ENCODE measurements at places on chromosomes 2 and 18.

DNA sequence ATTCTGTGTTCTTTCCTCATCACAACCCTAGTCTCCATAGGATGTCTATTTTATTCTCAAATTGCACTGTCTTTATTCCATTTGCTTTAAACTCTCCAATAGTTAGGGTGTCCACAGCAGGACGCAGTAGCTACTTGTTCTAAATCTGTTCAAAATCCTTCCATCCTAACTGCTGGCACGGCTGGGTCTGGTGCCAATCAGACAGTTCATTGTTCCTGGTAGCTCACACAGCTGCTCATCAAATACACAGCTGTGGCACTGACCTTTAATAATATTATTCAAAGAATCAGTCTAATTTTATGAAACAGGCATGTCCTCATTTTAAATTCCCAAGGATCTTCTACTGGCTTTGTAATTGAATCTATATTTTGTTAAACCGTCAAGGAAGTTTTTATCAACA, 59.7 kb upstream of the TMEFF2 start:
- no peak for DNase-seq

GRCh38 chr2:29855924-29856639, 65.3 kb downstream of the ALK start:
- no peak for DNase-seq

- no peak for DNase-seq
Observed at GRCh38 chr18:36580266-36580665, 248.5 kb downstream of the TPGS2 start.

DNA sequence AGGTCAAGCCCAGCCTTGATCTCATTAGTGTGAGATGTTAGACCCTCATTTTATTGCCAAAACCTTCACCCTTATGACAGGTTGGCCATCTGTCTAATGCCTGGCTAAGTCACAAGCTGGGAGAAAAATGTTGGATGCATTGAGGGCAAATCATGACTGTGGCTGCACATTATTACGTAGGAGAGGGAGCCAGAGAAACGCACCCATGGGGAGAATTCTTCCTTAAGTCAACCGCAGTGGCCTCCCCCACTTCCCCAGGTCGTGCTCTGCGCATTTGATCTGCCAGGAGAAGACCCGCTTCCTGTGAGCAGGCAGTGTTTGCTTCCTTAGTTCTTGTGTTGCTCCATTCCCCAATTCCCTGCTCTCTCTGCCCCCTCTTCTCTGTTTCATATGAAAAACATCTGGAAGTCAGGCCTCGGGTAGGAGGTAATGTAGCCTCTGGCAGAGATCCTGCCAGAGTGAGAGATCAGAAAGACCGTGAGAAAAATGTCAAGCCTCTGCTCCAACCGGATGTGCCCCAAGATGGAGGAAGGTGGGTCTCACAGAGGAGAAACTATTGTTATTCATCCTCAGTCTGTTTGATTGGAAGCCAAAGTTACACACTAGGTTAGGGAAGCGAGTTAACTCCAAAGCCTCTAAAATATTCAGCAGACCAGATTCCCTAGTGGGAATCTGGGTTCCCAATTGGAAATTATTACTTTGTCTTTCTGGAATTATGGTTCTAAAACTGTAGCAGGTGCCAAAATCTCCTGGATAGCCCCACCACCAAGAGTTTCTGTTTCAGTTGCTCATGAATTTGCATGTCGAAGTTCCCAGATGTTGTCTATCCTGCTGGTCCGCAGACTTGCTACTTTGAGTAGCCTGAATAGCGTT, 144.3 kb upstream of the PELI1 start:
- no peak for DNase-seq

DNA sequence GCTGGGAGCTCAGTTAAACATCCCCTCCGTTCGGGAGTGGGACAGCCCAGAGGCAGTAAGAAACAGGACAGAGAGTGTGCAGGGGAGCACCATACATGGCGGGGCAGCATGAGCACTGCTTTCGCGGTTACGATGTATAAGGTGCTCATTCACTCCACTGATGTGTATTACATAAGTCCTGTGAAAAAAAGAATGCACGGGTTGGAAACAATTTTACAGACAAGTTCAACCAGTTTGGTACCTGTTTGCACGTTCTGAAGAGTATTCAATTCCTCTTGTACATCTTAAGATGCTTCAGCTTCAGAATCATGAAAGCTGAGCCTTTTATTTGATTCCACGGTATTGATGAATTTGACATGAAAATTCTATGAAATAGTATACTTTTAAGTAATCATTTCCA, 97.8 kb upstream of the NETO1 start:
- no peak for DNase-seq

DNA sequence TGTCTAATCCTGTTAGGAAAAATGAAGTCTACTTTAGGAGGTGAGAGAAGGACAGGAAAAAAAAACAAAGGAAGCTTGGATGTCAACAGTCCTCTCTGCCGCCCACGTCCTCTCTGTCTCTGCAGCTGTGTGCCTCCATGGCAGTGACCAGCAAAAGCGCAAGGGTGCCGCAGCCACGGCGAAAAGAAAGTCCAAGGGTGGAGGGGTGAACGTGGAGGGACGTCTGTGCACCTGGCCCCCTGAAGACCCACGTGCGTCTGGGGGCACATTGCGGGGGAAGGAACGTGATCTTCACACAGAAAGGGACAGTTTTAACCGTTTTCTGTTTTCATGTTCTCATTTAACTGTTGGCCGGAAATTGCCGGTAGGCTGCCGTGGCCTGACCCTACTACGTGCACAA, 152.7 kb downstream of the MBP start:
- no peak for DNase-seq

- no peak for DNase-seq
Observed at GRCh38 chr2:86271248-86271647, 66.2 kb downstream of the REEP1 start.

GRCh38 chr2:100730290-100730868, 89.6 kb upstream of the NPAS2 start:
- no peak for DNase-seq

- DNase-seq: no peak
Observed at GRCh38 chr2:23655934-23656596, 270.9 kb downstream of the ATAD2B start.

DNA sequence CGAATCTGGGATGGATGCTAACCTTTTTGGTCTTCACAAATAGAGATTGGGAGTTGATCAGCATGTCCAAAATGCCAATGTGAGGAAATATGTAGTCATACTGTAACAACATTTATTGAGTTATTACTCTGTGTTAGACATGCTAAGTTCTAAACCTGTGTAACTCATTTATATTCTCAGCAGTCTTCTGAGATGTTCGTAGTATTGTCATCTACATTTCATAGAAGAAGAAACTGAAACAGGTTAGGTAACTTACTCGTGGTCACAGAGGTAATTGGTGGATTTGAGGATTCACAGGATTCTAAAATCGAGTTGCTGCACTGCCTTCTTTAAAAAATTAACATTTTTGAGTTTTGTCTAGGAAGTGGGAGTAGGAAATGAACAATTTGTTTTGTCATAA, 162.1 kb downstream of the UBE2E3 start:
- DNase-seq: no peak

DNA sequence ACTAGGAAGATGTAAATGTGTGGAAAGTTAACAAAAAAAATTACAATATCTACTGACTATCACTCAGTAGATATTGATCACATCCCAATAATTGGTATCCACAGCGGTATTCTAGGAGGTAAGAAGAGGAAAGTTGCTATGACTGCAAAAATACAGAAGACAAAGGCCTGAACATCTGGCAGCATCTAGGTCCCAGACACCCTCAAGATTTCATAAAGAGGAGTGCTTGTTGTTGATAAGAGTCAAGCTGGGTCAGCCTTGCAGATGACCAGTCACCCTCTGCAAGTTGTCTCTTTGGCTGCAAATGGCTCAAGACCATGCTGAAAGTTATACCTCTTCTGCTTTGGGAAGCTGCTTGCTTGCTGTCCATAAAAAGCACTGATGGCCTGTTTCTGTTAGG, 228.4 kb upstream of the FBXO11 start:
- no peak for DNase-seq

GRCh38 chr2:125455110-125455509, 1200.8 kb upstream of the GYPC start:
- DNase-seq: no peak

DNA sequence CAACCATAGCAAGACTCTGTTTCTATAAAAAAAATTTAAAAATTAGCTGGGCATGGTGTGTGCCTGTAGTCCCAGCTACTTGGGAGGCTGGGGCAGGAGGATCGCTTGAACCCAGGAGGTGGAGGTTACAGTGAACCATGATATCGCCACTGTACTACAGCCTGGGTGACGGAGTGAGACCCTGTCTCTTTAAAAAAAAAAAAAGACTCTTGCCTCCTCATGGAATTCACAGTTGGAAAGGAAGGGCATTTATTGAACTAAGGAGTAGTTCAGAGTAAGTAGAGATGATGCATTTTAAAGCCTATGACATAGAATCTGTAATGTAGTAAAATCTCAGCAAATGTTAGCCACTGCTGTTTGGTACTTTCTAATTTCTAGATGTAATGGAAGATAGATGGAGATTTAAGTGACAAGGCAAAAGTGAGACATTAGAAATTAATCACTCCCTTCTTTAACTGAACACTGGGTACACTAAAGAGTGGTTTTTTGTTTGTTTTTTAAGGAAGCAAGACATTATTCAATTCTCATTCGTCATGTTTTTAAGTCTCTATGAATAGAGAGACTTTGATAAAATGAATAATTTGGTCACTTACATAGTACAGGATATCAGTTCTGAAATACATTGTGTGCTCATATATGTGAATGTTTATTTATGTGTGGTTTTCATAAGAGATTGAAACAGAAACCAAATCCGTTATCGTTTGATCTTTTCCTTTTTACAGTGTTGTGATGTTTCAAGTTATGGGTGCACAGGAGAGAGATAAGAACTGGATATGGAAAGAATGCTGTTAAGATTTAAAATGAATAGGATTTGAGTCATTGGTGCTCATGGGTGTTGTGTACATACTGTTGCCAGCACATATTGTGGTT, 186.1 kb upstream of the STON1 start:
- DNase-seq: no peak

GRCh38 chr18:46283268-46283667, 179.1 kb downstream of the HAUS1 start:
- DNase-seq: no peak

GRCh38 chr2:30565851-30566358, 118.9 kb downstream of the LCLAT1 start:
- DNase-seq: no peak

DNA sequence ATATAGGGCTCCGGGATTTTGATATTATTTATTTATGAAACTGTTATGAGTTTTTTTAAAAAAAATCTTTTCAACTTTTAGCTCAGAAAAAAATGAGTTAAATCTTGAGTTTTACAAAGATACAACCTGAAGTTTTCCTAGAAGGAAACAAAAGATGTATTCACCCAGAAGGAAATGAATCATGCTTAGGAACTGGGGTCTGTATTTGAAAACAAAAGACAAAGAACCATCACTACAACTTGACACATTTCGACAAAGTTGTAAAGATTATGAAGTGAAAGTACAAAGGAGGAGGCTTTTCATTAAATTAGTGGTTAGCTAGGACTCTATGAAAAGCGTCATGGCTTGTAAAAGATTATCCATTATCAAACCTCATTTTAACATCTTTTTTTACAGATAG, 143.3 kb downstream of the PDE1A start:
- no peak for DNase-seq

- DNase-seq: no peak
Observed at GRCh38 chr2:69581774-69582581, 61.6 kb downstream of the AAK1 start.

DNA sequence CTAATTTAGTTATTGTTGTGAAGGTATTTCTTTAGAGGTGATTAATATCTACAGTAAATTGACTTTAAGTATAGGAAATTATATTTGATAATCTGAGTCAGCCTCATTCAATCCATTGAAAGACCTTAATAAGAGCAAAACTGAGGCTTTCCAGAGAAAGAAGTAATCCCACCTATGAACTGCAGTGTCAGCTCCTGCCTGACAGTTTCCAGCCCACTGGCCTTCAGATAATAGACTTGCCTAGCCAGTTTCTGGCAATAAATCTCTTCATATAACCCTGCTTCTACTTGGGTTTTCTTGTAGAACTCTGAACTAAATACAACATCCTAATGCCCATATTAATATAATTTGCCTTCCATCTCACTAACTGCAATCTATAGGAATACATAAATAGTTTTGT, 437.9 kb upstream of the UBE2E3 start:
- DNase-seq: no peak

- DNase-seq: no peak
Observed at GRCh38 chr2:80300954-80301353, 3.6 kb downstream of the LRRTM1 start.

- DNase-seq: no peak
Observed at GRCh38 chr18:42484648-42485047, 529.6 kb downstream of the PIK3C3 start.

GRCh38 chr2:112784199-112785189, at the start of gene IL1A:
TSS of gene IL1A (minus strand) at chr2:112784493. CDS start at chr2:112783770, 723 bp downstream.
- DNase-seq: no peak

DNA sequence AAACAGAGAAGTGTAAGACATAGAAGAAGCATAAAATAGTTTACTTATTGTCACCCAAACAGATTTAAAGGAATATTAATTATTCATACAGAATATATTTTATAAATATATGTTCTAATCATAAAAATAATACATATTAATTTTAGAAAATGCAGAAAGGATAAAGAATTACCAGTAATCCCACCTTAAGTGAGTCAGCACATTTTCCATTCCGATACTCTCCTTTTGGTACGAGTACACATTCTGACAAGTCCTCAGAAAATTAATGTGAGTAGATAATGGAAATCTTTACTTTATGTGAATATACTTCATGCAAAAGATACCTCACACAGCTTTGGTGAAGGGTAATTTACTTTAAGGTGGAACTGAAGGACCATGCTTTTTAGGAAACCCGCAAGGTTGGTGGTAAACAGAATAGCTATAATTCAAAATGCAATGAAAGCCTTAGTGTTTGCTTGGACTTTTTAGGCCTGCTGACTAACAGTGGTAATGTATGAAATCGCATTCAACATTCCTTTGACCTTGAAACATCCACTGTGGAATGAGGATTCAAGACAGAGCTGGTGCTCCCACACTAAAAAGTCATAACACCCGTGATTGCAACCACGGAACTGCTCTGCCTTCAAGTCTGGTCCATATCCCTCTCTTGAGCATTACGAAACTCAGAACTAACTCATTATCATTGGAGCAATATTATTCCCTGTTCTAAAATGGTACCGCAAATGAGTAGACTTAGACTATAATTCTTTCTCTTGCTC, 28.1 kb upstream of the HTR2B start:
- no peak for DNase-seq

DNA sequence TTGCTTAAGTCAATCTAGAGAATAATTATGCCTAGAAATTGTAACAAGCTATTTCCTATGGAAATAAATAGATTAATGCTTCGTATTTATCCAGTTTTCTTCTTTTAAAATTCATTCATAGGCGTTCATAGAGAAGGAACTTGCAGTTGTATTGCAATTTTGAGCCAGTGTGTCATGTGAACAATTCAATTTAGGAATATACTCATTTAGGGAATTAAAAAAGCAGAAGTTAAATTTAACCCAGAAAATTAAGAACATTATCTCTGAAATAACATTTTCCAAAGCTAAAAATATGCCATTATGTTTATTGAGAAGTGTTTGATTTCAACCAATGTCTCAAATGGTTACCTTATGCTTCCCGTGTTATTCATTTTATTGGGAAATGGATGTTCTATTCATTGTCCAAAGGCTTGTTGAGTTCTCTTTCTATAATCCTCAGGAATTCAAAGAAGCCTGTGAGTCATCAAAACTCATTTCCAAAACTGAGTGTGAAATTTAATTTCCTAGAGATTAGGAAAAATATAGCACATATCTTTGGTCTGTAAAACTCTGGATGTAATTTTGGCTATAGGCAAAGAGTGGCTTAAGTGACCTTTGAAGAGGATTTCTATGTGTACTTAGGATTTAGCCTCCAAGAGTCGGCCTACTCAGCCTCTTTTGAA, 99.7 kb downstream of the SLC8A1 start:
- DNase-seq: no peak
